ENCODE measurements at places on chromosomes 2 and 18.
A peak's percentile ranks its signal among the peaks of the same experiment; 100 is the strongest.

- no peak for DNase-seq
These were observed 453.3 kb downstream of the TXNL1 start for GRCh38 chr18:56185126-56185525.

- no peak for DNase-seq
These were observed 95.6 kb upstream of the SLC14A2 start for GRCh38 chr18:45519411-45520280.

DNA sequence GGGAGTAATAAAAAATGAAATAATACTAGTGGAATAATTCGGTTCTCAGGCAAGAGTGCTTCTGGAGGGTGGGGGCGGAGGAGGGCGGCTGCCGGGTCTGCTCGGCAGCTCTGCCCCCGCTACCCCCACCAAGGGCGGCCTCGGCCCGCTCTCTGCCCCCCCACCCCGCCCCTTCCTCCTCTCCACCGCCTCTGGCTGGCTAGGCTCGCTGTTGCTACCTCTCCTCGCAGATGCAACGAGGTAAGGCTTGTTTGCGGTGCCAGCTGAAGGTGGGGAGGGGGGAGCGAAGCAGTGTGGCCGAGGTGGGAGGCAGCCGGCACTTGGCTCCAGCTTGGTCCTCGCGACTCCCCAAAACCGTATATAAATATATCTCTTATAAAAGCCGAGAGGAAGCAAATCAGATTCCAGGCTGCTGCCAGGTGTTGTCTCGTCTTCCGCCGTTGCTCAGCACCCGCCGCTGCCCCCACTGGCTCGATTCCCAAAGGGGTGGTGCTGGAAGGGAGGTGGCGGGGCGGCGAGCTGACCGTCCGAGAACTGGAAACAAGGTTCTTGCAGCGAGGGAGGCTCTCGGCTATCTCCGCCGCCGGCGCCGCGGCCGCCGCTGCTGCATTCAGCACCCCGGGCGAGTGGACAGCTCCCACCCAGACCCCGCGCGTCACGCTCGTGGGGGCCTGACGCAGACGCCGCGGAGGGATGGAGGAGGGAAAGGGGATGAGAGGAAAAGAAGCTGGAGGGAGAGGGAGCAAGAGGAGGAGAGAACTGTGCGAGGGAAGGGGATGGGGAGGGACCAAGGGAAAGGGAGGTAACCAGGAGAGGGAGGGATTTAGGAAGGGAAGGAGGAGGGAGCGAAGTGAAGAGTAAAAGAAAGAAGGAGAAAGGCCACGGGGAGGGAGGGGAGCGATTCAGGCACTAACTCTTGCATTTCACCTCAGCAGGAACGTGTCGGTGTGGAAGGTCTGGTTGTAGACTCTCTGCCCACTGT lies at the start of gene MARCHF4:
MARCHF4 (minus strand) TSS at position 763 of the 982 bp plus-strand sequence. CDS start 2,223 bp downstream, outside the sequence.
- peak; percentile 57 for DNase-seq

GRCh38 chr2:101360232-101360631 lies 27.1 kb downstream of the CREG2 start:
- no peak for DNase-seq

- DNase-seq, result no peak
These were observed 79.5 kb upstream of the CTDP1 start for GRCh38 chr18:79600141-79600540.

DNA sequence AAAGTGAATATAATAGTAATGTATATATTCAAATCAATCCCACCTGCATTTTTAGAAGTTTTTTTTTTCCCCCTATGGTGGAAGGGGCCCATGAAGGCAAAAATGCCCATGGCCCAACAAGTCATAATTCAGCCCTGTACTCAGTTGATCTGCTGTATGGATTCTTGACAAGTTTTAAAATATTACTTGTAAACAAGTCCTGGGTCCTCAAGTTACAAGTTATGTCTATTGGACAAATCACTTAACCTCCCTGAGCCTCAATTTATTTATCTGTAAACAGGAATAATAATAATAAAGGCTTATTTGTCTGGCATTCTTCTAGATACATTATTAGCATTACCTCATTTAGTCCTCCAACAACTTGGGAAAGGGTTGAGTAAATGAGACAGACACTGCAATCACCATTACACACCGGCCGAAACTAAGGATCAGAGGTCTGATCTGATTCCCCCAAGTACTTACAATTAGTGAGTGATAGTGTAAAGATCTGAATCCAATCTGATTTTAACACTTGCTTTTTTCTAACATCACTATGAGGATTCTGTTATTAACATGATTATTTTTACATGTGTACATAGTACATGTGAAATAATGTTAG lies 66.1 kb downstream of the PDE1A start:
- no peak for DNase-seq

GRCh38 chr18:77708826-77709506 lies 459.3 kb downstream of the GALR1 start:
- DNase-seq, result no peak

- no peak for DNase-seq
These were observed 486.6 kb upstream of the HS6ST1 start for GRCh38 chr2:128805237-128805636.

DNA sequence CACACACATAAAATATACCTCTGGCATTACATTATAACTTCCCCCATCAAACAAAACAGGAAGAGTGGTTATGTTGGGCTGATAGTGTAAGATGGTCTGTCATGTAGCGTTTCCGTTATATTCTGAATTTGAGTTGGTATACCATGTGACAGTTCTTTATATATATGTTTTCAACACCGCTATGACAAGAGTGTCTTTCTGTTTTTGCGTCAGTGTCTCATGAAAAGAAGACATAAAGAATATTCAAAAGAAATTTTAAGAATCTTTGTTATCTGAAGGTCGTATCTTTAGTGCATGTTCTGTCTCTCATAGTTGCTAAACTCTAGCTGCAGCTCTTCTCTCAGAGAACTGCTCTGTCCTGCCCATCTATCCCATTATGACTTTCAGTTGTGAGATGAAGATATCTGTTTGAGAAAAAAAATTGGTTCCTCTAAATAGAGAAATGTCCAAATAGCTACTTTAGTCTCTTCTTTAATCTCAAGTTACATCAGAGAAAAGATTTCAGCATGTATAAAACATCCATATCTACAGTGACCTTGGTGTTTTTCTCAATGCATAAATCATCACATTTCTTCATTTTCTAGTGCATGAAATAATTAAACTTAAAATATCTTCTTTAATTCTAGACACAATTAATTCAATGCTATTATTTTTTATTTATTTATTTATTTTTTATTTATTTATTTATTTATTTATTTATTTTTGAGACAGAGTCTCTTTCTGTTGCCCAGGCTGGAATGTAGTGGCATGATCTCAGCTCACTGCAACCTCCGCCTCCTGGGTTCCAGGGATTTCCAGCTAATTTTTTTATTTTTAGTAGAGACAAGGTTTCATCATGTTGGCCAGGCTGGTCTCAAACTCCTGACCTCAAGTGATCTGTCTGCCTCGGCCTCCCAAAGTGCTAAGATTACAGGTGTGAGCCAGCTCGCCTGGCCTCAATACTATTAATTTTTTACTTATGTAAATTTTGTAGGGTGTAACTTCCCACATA lies 24.3 kb upstream of the PSME4 start:
- no peak for DNase-seq

GRCh38 chr18:78751664-78752063 lies 228.0 kb upstream of the SALL3 start:
- no peak for DNase-seq

DNA sequence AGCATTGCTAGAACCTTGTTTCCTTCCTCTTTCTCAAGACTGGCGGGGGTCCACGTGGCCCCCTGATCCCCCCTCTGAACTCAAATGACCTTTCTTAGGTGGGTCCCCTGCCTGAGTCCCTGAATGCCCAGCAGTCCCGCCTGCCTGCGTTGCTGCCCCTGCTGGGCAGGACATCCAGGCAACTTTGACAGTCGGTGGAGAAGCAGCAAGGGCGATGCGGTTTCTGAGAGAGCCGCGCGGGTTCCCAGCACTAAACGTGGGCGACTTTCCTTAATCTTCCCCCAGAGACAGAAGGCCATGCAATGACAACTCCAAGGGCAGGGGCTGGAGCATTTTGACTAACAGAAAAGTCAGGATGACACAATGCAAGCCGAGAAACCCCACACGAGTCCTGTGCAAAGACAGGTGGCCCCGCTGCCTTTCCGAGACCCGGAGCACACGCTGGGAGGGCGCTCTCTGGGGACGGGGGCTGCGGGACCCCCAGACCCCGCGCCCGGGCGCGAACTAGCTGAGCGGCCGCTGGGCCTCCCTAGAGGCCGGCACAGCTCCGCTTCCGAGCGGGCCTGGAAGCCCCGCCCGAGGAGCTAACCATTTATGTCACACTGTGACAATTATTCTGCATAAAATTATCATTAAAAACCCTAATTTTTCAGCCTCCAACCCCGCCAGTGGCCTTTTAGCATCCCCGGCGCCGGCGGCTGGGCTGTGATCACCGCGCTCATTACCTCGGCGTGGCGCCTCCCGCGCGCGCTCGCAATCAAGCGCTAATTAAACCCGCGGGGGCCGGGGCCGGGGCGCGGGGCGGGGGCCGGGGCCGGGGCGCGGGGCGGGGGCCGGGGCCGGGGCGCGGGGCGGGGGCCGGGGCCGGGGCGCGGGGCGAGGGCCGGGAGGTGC lies 27.4 kb downstream of the ASB18 start:
- no peak for DNase-seq

DNA sequence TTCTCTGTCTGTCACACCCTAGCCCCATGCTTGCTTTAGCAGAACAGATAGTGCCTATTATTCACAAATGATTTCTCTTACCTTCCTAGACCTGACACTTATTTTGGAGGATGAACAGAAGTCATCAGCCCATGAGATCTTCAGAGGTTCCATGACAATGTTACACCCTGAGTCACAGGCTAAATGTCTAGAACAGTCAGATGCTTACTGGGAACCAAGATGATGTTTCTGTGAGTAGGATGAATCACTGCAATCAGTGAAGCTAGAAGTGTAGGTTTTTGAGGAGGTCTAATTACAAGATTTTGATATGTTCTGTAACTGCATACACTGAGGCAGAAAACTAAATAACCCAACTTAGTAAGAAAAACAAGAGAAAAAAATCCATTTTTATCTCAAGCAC lies 123.0 kb upstream of the THUMPD2 start:
- DNase-seq, result no peak

- DNase-seq, result no peak
These were observed 44.0 kb upstream of the XPO1 start for GRCh38 chr2:61582165-61582564.

- no peak for DNase-seq
These were observed 40.4 kb upstream of the SMAD2 start for GRCh38 chr18:47970664-47971531.

DNA sequence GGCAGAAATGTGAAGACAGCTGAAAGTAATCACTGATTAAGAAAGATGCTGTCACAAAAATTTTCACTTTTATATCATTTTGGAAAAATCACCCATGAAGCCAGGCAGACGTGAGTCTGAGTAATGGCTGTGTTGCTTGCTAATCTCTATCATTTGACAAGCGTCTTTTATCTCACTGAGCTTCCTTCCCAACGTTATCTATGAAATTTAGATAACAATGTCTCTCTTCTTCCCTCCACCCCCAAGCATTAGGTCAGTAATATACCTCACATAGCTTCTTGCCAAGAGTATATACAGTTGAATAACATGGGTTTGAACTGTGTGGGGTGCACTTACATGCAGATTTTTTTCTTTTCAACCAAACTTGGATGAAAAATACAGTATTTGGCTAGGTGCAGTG lies 388.6 kb upstream of the NRXN1 start:
- no peak for DNase-seq

DNA sequence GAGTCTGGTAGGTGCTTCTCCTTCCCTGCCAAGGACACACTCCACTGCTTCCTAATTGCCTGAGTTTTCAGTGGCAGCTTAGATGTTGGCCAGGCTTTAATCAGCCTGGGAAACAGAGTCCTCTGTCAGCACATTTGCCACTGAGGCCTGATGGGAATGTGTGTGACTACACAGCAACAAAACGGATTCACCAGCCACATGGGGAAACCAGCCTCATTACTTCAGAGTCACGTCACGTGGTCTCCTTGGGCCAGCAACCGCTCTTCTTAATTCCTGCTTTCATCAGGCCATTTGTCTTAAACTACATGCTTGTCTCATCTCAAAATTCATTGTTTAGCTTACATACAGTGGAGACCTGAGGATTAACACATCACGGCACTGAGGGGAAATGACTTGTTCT lies 93.9 kb upstream of the LTBP1 start:
- DNase-seq, result no peak

DNA sequence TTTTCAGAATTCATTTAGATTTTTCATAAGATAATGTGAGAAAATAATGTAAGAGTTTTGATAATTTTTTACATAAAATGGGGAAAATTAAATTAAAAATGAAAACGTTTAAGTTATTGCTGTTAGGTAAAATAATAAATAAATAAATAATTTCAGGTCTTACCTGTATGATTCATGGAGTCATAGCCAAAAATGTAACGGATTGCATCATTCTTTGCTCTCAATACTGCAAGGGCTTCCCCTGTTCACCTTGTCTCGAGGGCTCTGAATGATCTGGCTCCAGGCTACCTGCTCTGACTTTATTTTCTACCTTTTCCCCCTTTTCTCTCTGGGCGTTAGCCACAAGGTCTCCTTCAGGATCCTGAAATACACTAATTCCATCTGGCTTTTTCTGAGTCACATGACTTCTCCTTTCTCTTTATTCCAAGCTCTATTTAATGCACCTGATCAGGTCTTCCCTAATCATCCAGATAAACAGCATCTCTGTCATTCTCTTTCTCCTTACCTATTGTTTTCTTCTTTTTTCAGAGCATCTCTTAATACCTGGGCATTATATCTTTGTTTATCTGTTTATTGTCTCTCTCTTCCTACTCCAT lies 30.0 kb upstream of the CFAP36 start:
- DNase-seq, result no peak

GRCh38 chr2:214601852-214602633 lies 191.2 kb downstream of the VWC2L start:
- DNase-seq, result no peak

GRCh38 chr2:55616551-55617174 lies 759 bp downstream of the PPP4R3B start:
- peak; percentile 10 for DNase-seq

DNA sequence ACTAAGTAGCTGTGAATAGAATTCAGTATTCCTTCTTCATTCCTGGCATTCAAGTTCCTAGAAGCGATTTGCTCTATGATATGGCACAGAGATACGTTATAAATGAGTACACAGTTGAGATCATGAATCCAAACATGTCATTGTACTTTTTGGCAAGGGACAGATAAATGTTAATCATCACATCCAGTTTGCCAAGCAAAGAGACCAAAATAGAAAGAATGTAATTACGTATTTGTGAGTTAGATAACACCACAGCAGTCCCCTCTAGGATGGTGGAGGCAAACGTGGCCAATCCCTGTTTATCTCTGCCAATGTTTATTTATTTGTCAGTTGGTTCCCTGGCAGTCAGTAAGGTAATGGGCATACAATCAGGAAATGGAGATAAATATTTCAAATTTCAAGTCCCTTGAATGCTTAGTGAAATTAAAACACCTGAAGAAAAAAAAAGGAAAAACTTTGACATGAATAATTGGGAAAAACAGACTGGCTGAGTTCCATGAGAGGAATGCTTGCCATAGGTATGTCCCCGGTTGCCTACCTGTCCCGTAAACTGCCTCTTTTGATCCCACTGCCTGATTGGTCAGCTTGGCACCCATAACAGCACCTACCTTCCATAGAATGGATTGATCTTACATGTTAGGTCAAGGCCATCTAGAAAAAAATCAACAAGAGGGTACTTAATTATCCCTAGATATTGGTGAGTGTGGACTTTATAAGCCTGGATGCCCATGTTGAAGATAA lies 451.1 kb upstream of the NETO1 start:
- no peak for DNase-seq

Data from occipital lobe (tissue), 3 donors.